ENCODE measurements at places on chromosomes 11 and 22.

DNA sequence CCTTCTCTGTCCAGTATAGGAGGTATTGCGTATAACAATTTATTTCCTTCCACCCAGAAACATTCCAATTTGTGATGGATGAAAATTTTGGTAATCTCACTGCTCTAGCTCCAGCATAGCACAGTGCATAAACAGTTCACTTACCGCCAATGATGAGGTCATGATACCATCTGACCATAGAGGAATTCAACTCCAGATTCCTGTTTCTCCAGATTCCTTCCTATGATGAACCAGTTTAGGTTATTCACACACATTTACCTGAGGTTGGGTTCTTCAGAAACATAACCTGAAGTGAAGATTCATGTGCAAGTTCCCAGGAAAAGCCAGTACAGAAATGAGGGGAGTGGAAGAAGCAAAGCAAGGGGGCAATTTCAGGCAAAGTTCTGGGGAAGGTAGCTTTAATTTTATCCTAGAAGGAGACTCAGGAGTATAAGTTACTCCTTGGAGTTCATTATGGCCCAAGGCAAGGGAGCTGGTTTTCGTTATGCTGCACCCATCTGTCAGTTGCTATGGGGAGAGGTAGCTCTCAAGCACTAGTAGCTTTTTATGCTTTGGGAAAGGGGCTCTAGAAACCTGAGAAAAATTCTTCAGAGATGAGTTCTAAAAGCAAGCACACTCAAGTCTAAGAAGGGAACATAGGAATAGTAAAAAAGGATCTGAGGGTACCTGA, 121.6 kb downstream of the CASP12 start:
- DNase-seq = no peak

GRCh38 chr22:37925767-37926166, 19.7 kb downstream of the MICALL1 start:
- no peak for DNase-seq

GRCh38 chr11:60813324-60813723, 28.2 kb downstream of the MS4A10 start:
- DNase-seq = no peak

GRCh38 chr11:64856382-64857227, 12.2 kb upstream of the CDC42BPG start:
- no peak for DNase-seq

- DNase-seq = no peak
These were observed 3.2 kb upstream of the CACNA1I start for GRCh38 chr22:39567135-39567946.

- DNase-seq = no peak
These were observed 4.2 kb downstream of the GRAMD1B start for GRCh38 chr11:123434262-123434661.

- DNase-seq = no peak
These were observed 702.4 kb downstream of the NTM start for GRCh38 chr11:132072858-132073211.

- no peak for DNase-seq
These were observed 48.8 kb downstream of the MYEOV start for GRCh38 chr11:69342588-69343330.

- no peak for DNase-seq
These were observed 7.6 kb upstream of the C11orf96 start for GRCh38 chr11:43934601-43935423.

DNA sequence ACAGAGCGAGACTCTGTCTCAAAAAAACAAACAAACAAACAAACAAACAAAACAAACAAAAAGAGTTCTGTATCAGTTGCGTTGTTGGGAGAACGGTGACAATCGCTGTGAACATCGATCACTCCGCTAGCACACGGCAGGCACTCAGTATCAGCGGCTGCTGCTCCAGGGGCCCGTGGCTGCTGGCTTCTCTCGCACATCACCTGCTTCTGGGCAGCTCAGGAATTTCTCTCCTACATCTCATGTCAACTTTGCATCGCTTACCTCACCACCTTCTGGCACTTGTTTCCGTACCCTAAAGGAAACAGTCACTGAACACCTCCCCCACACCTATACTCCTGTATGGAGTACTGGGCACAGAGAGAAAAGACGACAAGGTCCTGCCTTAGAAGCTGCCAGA, 70.3 kb upstream of the WNT7B start:
- DNase-seq = no peak

GRCh38 chr11:5476186-5476819, 12.2 kb upstream of the OR52D1 start:
- DNase-seq = no peak

GRCh38 chr11:105884436-105884835, 137.6 kb downstream of the MSANTD4 start:
- DNase-seq = no peak

- no peak for DNase-seq
These were observed 47.1 kb downstream of the BMAL1 start for GRCh38 chr11:13324709-13325108.

GRCh38 chr11:73187854-73188253, 30.2 kb upstream of the P2RY2 start:
- DNase-seq = no peak

- DNase-seq = no peak
These were observed 27.2 kb downstream of the EIF3M start for GRCh38 chr11:32610797-32611352.

- DNase-seq = peak; percentile 12
These were observed 3.6 kb downstream of the MYBPC3 start for GRCh38 chr11:47348859-47349258.

DNA sequence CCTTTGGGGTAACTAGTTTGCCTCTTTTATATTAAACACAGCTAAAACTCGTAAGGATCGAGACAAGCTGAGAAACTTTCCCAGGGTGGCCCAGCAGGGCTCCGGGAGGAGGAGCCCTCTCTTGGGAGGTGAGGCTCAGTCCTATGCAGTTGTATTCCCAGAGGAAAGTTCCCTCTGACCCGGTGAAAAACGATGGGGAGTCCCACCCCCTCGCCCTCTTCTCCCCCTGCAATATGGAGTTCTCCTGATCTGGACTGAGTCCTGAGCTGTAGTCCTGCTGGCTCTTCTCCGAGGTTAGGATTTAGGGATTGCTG, 1.3 kb downstream of the NTM start:
- DNase-seq = no peak

- peak; percentile 47 for DNase-seq
These were observed 64.8 kb downstream of the RAB30 start for GRCh38 chr11:83006877-83007330.

DNA sequence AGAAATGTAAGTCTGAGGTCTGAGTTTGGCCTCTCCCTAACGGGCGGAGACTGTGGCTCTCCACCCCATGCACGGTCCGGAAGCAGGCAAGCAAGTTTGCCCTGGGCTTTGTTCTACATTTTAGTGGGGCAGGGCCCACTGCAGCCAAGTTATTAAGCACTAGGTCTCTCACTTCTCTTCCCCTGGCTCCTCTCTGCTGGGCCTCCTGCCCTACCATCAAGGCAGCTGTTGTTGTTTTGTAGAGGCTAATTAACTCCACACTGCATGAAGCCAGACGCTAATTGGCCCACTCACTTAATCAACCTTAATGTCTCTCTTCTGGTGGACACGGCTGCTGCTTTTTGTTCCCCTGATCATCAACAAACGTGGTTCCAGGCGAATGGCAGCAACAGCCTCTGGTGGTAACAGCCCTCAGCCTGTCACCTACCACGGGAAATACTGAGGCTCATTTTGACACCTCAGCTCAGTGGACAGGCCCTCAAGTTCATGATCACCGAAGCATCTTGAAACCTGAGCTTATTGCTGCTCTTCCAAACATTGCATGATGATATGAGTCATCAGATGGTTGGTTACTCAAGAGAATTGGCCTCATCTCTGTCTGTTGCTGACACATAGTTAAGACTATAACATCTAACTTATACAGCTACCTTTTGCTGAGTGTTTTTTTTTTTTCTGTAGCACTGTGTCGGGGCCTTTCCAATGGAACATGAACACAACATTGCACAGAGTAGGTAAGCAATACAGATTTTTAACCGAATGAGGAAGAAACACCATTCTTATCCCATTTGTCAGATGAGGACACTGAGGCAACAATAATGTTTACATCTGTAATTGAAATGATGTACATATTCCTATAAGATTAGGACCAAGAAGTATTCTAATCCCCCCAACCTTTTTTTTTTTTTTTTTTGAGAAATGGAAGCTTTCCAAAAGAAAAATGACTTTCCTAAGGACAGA, 20.8 kb upstream of the LMO2 start:
- DNase-seq = no peak

- no peak for DNase-seq
These were observed 136.8 kb downstream of the FDX1 start for GRCh38 chr11:110566577-110566976.

GRCh38 chr11:61730240-61730994, 22.0 kb upstream of the MYRF start:
- DNase-seq = no peak

GRCh38 chr11:75068559-75068958, 28.1 kb downstream of the OR2AT4 start:
- no peak for DNase-seq

- no peak for DNase-seq
These were observed 868 bp downstream of the TEF start for GRCh38 chr22:41382610-41383009.

GRCh38 chr11:73389134-73389525, 12.9 kb downstream of the RELT start:
- DNase-seq = no peak

DNA sequence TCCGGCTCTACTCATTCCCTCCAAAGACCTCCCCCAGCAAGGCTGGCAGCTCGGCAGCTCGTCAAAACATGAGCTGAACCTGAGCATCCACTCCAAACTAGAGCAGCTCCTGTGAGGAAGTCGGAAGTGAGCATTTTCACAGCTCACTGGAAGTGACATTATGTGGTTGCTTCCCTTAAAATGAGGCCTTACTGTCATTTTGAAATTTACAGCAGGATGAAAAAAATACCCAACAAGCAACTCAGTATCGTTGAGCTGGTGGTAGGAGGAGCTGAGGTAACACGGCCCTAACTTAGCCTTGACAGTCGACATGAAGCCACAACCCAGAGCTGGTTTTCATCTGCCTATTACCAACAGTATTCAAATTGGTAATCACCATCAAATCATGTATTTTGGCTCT, 38.0 kb upstream of the ARFGAP3 start:
- no peak for DNase-seq

DNA sequence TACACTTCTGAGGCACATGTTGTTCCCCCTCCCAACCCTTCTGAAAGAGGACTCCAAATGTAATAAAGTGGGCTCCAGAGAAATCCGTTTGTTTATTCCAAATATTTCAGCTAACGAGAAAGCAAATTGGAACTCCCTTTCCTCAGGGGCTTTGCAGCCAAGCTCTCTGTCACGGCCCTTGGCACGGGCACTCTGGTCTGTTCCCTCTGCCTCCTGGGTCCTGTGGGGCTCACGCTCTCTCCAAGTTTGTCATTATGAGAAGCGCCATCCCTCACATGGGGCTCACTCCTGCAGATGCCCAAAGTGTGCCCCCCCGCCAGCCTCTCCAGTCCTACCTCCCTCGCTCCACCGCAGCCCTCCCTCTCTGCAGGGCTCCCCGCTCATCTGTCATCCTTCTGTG, 125.4 kb upstream of the POU2AF2 start:
- DNase-seq = no peak

GRCh38 chr11:57069942-57070341, 81.2 kb downstream of the OR5AK2 start:
- no peak for DNase-seq
